NCI-H1092 treated with DMSO at 0.1 percent for 48 hours (cell line): ENCODE measurements at places on chromosomes 6 and 20.

DNA sequence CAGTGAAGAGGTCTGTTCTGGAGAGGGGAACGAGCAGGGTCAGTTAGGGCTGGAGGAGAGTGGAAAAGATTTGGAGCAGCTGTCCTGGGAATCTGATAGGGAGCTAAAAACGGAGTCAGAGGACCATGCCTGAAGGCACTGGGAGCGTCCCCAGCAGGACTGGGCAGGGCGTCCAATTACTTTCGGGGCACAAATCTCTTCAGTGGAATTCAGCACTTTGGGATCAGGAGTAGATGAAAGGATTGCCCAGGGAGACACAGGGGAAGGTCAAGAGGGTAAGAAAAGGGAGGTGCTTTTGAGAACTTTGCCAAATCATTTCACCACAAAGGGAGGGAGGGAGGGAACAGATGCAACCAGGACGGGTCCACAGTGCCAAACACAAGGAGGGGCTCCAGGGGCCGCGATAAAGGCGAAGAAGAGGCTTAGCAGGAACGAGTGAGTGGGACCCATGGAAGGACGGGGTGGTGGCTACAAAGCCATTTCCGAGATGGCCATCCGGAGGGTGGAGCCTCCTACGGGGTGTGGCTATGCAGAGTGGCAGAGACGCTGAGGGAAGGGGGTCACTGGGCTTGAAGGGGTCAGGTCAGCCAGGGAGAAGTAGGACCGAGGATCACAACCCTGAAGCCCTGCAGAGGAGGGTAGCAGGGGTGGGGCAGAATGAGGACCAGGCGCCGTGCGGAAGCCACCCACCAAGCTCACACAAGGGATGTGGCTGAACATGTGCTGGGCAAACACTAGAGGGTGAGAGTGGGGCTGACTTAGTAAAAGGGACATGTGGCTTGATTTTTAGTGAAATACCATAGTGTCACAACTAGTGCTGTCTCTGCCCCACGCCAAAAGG lies 180.0 kb upstream of the RREB1 start:
- DNase-seq = no peak

- DNase-seq = no peak
Observed at GRCh38 chr20:32477594-32478512, 107.3 kb downstream of the NOL4L start.

DNA sequence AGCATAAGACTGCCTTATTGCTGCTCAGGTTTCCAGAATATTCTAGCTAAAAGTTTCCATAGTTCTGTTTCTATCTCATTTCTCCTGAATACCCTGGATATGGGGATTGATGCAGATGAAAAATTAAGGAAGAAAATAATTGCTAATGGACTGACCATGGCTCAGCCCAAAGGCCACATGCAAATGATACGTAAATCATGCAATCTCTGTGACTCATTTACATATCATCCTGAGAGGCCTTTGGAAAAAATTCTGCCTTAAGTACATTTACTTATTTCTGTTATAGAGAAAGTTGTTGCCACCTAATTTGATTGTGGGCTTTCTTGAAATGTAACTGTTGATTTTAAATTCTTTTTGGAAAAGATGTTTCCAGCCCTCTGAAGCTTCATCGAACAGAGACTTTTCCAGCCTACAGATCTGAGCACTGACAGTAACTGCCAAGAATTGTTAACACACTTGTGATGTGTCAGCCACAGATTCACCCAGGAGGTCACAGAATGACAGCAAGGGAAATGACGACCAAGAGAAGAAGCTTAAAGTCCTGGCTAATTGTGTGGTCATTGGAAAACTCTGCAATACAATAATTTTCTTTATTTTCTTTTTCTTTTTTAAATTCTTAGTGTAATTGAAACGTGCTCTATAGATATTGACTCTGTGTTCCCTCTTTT lies 174.8 kb downstream of the DOK5 start:
- DNase-seq = no peak

DNA sequence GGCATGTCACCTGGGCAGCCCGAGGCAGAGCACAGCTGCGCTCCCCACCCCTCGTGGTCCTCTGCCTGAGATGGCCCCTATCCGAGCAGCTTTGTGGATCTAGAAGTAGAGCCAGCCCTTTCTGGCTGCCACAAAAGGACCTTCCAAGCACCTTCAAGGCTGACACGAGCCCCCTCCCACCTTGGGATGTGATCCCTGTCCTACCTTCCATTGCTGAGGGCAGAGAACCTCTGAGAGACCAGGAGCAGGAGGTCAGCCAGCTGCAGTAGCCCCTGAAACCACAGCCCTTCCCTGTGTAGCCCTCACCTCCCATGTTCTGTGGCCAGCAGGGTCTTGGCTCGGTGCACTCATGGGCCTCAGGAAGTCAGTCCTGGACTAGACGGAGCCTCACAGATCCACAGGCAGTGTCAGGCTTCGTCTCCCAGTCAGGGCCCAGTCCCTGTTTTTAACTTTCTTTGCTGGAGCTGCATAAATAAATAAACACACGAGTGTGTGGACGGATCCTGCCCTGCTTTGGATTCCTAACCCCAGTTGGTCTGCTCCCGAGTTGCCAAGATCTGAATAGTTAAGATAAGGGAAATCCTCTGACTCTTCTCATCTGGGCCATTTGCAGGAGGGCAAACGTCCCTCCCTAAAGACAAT lies 507.7 kb downstream of the PREX1 start:
- no peak for DNase-seq

DNA sequence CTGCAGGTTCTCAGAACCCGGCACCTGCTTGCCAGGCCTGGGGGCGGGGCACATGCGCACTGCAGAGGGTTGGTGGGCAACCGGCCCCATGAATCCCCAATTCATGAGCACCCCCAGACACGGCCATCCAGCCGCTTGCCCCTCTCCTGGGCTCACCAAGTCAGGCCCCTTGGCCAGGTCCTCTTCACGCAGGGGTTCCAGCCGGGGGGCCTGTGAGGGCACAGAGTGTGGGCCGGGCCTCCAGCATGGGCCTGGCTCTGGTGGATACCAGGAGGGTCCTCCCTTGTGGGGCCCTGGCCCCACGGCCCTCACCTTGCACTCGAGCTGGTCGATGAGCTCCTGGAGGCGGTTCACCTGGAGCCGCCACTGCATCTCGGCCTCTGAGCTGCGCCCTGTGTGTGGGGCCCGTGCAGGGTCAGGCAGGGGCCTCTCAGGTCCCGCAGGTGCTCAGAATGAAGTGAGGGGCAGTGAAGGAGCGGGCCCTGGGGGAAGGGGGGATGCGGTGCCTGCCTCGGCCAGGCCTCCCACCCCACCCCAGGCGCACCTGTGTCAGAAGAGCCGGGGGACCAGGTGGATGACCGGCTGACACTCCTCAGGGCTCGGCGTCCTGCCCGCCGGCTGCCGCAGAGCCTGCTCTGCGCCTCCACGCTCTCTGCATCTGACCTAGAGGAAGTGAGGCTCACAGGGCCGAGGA lies 2.6 kb upstream of the C20orf144 start:
- no peak for DNase-seq

- DNase-seq = no peak
Observed at GRCh38 chr20:37898233-37899104, 4.5 kb upstream of the VSTM2L start.

DNA sequence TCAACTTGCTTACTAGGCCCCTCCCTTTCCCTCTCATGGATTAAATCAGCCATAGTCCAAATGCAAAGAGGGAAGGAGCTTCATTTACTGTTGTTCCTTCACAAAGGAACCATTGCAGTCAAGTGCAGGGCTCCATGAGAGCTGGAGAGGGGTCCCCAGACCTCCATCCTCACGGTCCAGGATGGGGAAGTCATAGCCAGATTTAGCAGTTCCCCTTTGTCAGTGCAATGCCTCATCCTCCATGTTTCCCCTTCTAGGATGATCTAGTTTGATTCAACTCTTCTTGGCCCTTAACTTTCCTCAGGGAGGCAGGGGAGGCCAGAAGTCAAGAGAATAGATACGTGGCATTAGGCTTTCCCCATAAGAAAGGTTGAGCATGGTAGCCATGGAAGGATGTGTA lies 66.5 kb upstream of the FUCA2 start:
- DNase-seq = no peak

DNA sequence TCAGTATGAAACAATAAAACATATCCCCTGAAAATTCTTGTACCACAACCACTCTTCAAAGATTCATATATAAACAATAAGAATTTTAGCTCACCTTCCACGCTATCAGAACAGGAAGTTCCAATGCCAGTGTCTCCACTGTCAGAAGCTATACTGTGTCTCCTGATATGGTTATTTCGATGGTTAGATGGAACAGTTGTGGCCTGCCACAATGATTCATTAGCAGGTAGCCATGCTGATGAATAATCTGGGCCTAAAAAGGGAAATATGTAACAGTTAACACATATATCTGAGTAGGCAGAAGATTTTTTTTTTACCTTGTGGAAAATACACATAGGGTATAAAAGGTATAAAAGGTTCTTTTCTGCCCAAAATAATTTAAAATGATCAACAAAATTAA lies 19.0 kb downstream of the CEP85L start:
- no peak for DNase-seq

DNA sequence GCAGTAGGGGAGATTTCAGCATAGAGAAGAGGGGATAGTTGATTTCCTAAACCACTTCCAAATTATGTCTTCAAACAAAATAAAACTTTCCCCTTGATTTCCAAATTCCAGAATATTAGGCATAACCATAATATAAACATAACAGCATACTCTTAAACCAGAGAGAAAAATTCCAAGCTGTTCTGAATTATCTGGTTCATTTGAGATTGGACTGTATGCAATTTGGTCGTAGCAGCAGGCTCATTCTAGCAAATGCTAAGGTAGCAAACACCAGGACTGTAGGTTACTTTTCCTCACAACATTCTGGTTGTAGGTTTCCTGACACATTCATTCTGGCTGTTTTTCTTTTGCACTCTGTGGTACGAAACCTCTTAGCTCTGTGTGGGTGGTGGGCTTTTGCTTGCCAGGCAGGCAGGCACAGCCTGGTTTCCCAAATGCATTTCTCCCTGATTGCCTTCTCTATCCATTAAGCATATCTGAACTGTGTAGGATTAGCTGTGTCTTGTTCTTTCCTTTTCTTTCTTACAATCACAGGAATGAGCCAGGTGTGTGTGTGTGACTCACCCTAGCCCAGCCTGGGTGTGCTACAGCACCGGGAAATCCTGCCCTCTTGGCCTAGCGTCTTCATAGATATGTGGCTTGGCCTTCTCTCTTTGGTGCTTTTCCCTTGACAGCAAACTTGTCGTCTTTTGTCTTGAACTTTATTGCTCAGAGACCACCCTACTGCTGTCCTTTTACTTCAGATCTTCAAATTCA lies 77.1 kb downstream of the JARID2 start:
- DNase-seq = no peak

GRCh38 chr20:4176187-4176586 lies 160.8 kb upstream of the RNF24 start:
- DNase-seq = no peak

- DNase-seq = no peak
Observed at GRCh38 chr6:125528621-125529041, 220.8 kb upstream of the HEY2 start.
